ENCODE measurements at places on chromosomes 5 and 9.
A peak's percentile ranks its signal among the peaks of the same experiment; 100 is the strongest.

GRCh38 chr5:173612948-173613347 lies 3.5 kb downstream of the BOD1 start:
- no peak for DNase-seq

DNA sequence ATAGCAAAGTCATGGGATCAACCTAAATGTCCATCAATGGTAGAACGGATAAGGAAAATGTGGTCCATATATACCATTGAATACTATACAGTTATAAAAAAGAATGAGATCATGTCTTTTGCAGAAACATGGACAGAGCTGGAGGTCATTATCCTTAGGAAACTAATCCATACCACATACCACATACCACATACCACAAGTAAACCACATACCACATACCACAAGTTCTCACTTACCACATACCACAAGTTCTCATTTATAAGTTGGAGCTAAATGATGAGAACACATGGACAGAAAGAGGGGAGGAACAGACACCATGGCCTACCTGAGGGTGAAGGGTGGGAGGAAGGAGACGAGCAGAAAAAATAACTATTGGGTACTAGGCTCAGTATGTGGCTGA lies 154.6 kb upstream of the GHR start:
- DNase-seq, result no peak

DNA sequence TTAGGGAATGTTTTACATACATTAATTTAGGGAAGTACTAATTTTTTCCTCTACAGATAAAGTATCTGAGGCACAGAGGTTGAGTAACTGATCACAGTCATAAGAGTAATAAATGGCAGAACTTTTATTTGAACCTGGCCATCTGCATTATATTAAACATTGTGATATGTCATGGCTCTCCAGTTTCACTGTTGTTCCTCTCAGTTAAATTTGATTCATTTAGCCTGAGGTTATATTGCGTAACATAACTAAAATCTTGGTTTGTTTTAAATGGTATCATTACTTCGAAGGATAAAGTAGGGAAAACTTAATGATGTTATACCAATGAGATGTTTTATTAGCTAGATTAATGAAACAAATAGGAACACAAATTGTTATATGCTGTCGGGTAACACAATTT lies 284.4 kb downstream of the KDM4C start:
- no peak for DNase-seq

DNA sequence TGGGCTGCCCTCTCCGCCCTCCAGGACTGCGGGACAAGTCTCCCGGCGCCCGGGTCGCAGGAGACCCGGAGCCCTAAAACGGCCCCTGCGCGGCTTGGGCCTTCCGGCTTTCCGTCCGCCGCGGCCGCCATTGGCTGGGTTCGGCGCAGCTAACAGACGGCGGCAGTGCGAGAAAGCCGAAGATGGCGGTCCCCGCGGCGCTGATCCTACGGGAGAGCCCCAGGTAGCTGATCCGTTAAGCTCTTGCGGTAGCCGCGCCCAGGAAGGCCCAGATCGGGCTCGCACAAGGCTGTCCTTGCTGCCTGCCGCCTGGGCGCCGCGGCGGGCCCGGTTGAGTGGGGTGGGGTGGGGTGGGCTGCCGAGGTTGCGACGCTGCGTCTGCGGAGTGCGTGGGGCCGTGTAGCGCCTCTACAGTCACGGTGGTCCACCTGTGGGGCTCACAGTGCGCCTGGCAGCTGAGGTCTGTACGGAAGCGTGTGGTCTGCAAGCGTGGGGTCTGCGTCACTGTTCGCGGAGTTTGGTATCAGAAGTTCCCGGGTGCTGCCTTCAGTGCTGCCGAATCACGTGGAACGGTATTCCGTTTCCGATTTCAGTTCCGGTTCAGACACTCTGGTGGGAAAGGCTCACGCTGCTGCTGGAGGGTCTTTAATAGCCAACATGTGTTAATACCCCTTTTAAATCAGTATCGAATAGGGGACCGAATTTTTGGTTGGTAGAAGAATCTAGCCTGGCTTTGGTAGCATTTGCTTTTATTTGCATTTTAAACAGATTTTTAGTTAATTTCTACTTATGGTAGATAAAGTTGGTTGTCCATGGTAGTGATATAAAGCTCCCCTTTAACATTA lies at the start of gene COMMD10:
Gene COMMD10, plus strand, starts transcription at position 155 of the 845 bp plus-strand sequence.
- DNase-seq, result peak; percentile 92

DNA sequence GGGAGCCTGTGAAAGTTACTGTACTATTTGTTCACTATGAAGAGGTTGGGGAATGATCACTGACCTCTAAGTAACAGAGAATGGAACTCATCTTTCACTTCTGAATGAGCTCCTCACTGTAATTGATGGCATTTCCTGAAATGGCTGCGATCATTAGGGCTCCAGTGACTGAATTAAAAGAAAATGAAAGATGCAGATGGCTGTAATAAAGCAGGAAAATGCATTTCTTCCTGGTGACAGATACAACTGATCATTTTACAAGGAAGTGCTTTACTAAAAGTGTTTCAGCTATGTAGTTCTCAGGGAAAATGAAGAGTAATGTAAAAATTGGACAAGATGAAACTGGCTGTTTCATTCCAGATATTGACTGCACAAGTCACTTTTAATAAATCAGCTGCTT lies 1200.6 kb upstream of the NUDT12 start:
- no peak for DNase-seq
